HS-5 (cell line): ENCODE measurements at places on chromosomes 4 and X.
A peak's percentile ranks its signal among the peaks of the same experiment; 100 is the strongest.

- no peak for DNase-seq
These were observed 46.8 kb upstream of the ITM2A start for GRCh38 chrX:79413963-79414362.

GRCh38 chr4:1043651-1044468 lies 32.4 kb downstream of the FGFRL1 start:
- DNase-seq: peak; percentile 96

GRCh38 chrX:1300449-1300848 lies 31.8 kb downstream of the CSF2RA start:
- DNase-seq: no peak

DNA sequence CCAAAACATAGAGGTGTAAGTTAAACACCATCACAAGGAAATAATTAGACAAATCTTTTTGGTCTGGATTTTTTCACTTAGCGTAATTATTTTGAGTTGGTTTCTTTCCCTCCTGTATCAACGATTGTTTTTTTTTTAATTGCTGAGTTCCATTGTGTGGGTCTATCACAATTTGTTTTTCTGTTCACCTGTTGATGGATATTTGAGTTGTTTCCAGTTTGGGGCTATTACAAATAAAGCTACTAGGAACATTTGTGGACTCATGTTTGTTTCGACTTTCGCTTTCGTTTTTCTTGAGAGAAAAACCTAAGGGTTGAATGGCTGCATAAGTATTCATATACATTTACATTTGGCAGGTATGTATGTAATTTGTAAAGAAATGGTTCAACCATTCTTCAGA lies 20.4 kb upstream of the FBXW7 start:
- DNase-seq: no peak

DNA sequence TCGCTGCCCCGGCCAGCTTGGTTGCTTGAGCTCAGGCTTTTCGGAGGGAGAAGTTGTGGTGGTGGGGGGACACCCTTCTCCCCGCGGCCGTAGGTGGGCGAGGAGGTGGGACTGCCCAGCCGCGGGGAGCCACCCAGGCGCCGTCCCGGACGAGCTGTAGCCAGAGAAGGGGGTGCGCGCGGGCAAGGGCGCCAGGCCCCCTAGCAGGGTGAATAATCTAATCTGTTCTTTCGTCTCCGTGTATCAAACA lies 3.1 kb downstream of the MID1IP1 start:
- DNase-seq: no peak

- DNase-seq: no peak
These were observed 670.1 kb upstream of the LCORL start for GRCh38 chr4:18691431-18692200.
